DND-41 (cell line): ENCODE measurements at places on chromosomes 3 and 15.

DNA sequence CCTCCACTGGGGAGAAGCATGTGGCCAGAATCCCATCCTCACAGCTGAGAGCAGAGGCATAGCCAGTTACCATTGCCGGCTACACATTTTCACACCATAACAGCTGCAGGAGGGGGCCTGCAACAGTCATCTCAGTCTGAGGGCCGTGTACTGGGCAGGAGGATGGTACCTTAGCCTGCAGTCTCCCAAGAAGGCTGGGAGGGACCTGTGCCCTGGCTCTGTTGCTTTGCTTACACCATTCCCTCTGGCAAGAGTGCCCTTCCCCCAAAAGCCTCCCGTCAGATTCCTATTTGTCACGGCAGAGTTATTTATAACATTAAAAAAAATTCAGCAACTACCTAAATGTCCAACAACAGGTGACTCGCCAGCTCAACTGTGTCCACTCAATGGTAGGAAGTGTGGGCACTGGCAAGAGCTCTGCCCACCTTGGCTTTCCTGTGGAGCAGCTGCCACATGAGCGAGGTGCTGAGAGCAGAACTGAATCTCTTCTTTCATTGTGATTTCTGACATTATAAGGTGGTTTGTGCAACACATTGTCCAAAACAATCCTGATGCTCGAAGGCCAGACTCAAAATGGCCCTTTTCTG lies 4.4 kb downstream of the CAMKV start:
- DNase-seq: no peak

- no peak for DNase-seq
Measured at GRCh38 chr15:63163217-63163616, 5.9 kb upstream of the RPS27L start.

DNA sequence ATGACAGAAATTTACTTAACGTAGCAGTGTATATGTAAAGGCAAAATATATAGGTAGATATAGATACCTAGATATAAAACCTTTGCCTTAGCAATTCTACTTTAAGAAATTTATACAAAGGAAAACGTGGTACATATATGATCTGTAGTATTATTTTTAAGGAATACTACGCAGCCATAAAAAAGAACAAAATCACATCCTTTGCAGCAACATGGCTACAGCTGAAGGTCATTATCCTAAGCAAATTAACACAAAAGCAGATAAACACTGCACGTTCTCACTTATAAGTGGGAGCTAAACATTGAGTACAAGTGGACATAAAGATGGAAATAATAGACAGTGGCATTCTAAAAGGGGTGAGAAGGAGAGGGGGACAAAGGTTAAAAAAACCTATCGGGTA lies 14.8 kb upstream of the LIPC start:
- no peak for DNase-seq

DNA sequence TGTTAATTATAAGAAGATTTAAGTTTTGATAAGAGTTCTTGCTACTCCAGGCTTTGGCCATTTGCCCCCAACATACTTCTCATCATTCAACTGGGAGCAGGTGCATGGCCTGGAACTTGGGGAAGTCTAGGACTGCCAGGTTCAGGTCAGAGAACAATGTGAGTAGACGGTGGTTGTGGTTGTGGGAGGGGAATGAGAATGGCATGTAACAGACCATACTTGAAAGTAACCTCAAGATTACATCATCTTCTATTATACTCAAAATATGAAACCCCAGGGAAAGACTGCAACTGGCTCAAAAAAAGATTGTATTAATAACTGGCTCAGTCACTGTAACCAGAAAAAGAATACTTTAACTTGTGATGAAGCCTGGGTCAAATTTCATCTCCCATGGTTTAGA lies 364.9 kb upstream of the DPPA4 start:
- DNase-seq: peak; percentile 86

- DNase-seq: no peak
Measured at GRCh38 chr3:143413372-143413771, 293.8 kb downstream of the CHST2 start.

- DNase-seq: no peak
Measured at GRCh38 chr15:47035475-47036406, 681.6 kb upstream of the SEMA6D start.

- DNase-seq: no peak
Measured at GRCh38 chr15:81388436-81388770, 14.4 kb upstream of the TMC3 start.
